ENCODE measurements at places on chromosomes 5 and 9.

DNA sequence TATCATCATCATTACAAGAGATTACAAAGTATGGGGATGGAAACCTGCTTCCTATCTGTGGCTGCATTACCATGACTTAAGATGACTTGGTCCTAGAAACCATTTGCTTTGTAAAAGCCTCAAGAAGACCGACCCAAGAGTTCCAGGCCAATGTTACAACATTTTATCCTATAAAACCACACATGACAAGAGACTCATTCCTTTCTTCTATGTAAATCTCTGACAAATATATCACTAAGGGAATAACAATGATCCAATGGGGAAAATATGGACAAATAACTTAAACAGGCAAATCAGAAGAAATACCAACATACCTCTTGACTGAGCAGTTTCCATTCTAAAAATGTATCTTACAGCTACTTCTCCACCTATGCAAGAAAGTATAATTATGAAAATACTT lies 44.3 kb upstream of the VPS13A start:
- DNase-seq: no peak

GRCh38 chr9:112380825-112381221 lies 915 bp downstream of the HSDL2 start:
- DNase-seq: peak; percentile 36

GRCh38 chr9:133834080-133834976 lies 96.2 kb upstream of the SARDH start:
- DNase-seq: no peak

DNA sequence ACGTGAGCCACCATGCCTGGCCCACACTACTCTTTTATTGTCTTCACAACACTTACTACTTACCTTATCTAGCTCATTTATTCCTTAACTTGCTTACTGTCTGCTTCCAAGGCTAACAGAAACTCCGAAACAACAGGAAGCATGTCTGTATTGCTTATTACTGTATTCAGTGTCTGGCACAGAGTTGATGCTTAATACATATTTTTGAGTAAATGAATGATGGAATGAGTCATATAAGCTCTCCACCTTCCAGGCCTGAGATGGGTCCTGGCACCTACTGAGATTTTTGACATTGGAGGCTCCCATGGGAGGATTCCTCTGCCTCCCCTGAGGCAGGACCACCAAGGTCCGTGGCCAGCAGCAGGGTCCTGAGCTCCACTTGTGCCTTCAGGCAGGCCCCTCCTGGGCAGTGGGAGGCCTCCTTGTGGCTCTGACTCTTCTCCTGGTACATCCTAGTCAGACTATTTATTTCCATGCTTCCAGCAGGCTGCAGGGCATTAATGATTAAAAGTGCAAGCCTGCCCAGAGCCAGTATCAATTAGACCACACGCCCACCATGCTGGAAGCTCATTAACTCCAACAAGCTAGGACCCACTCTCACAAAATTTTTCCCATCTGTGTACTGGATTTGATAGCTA lies 76.5 kb upstream of the CTNNA1 start:
- peak; percentile 72 for DNase-seq

- DNase-seq: no peak
Measured at GRCh38 chr5:180201051-180201987, 7.7 kb downstream of the RASGEF1C start.

DNA sequence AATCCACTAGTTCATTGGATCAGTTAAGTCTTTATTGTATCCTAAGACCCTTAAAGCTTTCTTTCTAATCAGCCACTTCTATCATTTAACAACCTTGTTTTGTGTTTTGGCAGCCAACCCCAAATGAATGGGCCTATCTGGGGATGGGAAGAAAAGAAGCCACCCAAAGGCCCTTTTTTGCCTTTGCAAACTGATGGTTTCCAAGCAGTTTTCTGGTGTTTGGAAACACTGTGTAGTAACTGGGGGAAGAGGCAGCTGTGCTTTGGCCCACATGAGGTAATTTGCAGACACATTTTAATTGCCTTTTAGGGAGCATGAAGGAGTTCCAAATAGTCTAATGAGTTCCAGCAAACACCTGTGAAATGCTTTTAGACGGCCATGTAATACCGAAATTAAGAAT lies 1751.3 kb upstream of the WWC1 start:
- DNase-seq: no peak

DNA sequence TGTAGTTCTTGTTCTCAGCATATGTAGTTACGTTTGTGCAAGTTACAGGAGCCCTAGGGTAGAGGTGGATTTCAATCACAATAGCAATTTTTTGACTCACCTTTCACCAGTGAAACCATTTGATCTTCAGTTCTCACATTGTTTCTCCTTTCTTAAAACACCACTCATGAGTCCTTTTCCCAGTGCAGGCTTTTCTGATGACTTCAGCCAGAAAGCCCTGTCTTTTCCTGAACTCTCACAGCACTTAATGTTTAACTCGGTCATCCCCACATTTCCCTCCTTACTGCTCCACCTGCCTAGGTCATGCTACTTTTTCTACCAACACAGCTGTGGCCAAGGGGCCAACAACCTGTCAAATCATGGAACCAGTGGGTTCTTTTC lies 37.9 kb downstream of the ARHGEF28 start:
- peak; percentile 73 for DNase-seq

DNA sequence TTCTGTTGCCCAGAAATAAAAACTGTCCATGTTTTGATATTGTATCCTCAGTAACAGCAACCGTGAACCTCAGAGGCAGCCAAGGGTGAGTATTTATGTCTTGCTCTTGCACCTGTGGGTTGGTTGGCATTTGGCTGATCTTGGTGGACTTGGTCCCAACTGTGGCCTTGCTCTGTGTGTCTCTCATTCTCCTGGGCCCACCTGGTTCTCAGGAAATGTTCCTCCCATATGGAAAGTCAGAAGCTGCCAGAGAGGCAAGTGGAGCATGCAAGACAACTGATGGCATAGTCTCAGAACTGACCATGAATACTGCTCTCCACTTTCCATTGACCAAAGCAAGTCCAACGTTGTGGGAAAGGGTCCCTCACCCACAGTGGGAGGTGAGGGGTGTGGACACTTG lies 13.6 kb upstream of the NINJ1 start:
- no peak for DNase-seq

DNA sequence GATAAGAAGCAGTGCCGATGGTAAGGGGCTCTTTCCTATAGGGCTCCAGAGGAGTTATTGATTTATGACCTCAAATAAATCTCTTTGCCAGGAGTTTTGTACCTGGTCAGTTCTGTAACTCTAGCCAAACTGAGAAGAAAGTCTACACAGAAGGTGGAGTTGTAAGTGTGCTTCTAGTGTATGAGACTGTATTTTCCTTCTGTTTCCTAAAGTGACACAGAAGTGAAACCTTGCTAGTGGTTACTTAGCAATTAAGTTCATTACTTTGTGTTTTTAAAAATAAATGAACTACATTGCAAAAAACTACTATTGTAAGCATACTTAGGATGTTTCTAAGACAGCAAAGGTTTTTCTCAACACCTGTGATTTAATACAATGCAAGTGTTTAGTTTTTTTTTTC lies 48.7 kb upstream of the ACTBL2 start:
- no peak for DNase-seq

DNA sequence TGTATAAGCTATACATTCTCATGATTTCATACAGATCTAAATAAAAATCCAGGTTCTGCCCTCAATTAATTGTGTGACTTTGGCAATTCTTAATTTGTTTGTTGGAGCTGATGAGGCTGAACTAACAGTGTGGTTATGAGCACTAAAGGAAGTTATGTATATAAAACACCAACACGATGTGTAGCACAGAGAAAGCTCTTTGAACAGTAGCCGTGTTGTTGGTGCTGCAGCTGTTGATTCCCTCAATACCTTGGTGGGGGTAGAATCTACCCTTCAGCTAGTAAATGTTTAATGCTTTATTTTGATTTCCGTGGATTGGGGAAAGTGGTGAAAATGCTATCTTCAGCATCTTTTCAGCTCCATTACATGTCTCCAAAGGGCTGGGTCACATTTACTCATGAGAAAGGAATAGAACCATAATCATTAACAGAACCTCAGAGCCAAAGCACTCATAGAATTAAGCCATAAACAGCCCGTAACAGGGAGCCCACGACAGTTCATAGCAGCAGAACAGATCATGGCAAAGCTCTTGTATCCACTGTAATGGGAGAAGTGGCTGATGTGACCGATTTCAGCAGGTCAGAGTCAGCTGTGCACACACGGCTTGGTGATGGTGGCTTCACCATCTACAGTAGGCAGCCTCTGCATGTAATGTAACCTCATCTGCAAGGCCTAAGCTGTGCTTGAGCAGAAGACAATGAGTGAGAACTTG lies 332.7 kb downstream of the DIRAS2 start:
- DNase-seq: peak; percentile 94

- DNase-seq: no peak
Measured at GRCh38 chr9:21119093-21119770, 22.4 kb downstream of the IFNW1 start.

- DNase-seq: no peak
Measured at GRCh38 chr9:71562140-71562539, 206.2 kb downstream of the CEMIP2 start.

GRCh38 chr5:177470759-177471536 lies 2.5 kb downstream of the DBN1 start:
- DNase-seq: peak; percentile 70

DNA sequence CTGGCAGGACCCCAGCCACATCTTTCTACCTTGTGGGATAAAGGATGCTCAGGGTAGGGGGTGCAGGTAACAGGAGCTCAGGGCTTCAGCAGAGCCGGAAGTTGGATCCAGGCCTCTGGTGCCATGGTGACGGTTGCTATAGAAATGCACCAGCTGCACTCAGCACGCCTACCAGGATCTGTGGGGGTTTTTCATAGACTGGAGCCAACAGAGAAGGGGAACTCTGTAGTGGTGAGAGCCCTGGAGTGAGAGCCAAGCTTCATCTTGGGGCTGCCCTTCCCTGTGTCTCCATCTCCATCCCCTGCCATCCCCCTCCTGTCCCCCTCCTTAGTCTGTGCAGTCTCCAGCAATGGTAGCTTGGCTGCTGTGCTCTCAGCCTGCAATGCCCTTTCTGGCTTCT lies 27.5 kb upstream of the BOD1 start:
- peak; percentile 9 for DNase-seq

DNA sequence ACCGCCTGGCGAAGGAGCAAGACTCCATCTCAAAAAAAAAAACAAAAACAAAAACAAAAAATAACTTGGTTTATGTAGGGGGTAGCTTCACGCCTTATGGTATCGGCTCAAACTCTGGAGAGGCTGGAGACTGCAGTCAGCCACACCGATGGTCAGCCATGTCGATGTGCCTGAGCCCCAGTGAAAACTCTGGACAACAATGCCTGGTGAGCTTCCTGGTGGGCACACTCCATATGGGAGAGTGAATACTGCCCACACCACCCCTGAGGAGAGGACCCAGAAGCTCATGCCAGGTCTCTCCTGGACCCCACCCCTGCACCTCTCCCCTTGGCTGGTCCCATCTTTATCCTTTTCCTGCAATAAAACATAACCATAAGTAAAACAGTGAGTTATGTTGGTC lies 19.6 kb downstream of the IPPK start:
- no peak for DNase-seq

GRCh38 chr5:71891856-71892255 lies 172.8 kb downstream of the CARTPT start:
- DNase-seq: peak; percentile 91

DNA sequence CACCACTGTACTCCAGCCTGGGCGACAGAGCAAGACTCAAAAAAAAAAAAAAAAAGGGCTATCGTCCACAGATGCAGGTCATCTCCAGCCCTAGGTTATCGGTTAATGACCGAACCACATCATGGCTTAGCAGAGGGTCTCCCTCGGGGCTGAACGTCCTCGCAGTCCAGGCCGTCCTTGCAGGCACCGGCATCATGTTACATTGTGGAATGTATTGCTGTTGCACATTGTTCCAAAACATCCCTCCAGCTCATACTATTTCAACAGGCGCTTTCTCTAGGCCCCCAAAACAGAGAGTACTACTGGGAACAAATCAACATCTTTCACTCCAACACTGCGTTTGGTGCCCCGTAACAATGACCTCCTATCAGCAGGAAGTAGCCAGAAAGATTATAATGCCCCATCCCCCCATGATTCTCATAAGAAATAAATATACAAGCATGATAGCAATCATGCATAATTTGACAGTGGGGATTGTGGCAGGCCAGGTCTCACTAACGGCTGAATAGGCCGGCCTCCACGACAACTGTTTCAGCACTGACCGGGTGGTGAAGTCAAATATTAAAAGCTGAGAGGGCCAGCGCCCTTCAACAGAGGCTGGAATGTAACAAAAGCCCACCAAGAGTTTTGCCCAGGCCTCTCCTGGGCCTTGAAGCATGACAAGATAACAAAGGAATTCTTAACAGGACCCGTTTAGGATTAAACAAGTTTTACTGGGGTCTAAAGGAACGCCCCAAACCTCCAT lies 1.1 kb upstream of the LCN9 start:
- no peak for DNase-seq

- DNase-seq: no peak
Measured at GRCh38 chr9:6590334-6590733, 55.2 kb downstream of the GLDC start.

DNA sequence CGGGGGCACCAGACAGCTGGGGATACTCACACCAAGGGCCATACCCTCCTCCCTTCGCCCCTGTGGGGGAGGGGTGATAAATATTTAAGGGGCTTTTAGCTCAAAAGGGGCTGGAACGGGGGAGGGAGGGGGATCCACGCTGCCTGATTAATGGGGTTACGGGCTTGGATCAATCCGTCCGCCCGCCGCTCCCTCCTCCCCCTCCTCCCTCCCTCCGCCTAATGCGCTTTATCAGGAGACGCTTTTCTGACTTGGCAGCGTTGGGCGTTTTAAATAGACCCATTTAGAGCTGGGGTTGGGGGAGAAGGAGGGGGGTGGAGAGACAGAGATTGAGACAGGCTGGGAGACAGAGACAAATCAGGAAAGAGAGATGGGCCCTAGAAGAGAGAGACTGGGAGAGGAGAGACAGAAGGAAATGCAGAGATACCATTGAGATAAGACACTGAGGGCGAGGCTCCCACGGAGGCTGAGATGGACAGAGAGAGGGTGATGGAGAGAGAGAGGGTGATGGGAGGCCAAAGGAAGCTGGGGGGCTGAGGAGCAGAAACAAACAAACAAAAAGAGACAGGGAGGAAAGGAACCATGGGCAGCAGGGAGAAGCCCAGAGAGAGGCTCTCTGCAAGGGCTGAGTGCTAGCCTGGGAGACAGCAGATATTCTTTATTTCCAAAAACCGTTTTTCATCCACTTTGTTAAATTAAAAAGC lies 10.3 kb downstream of the CNTFR start:
- no peak for DNase-seq

GRCh38 chr5:76471406-76471805 lies 68.3 kb downstream of the IQGAP2 start:
- DNase-seq: no peak

GRCh38 chr5:97752871-97753270 lies 569.8 kb upstream of the RIOK2 start:
- DNase-seq: no peak

- no peak for DNase-seq
Measured at GRCh38 chr9:13063880-13064459, 215.5 kb downstream of the MPDZ start.
